ENCODE measurements at places on chromosomes 7 and 10. TPM values are rescaled to one million over a fixed set of nuclear protein-coding genes. Genes with fewer than 3 reads are reported as not detected.

- no peak overlapping the region for H3K4me3 ChIP-seq
- H3K27me3 ChIP-seq, result no peaks in the 10 kb centered on the region
- H3K27ac ChIP-seq, result no peak overlapping the region
- no peak for DNase-seq
- no peaks in the 10 kb centered on the region for H3K36me3 ChIP-seq
Measured at GRCh38 chr7:97167176-97167575, 49.7 kb downstream of the SDHAF3 start.

GRCh38 chr7:44387389-44387788, 62.0 kb upstream of the CAMK2B start:
- H3K27me3 ChIP-seq, result no peaks in the 10 kb centered on the region
- DNase-seq, result no peak
- no peak overlapping the region for H3K27ac ChIP-seq
- H3K36me3 ChIP-seq, result peaks cover 87% of the 10 kb centered on the region
- no peak overlapping the region for H3K4me3 ChIP-seq

GRCh38 chr7:29871787-29872398, 65.6 kb downstream of the WIPF3 start:
- H3K27ac ChIP-seq, result no peak overlapping the region
- no peak for DNase-seq
- H3K4me3 ChIP-seq, result no peak overlapping the region
- no peaks in the 10 kb centered on the region for H3K36me3 ChIP-seq
- H3K4me1 ChIP-seq, result peaks cover 3% of the 10 kb centered on the region

DNA sequence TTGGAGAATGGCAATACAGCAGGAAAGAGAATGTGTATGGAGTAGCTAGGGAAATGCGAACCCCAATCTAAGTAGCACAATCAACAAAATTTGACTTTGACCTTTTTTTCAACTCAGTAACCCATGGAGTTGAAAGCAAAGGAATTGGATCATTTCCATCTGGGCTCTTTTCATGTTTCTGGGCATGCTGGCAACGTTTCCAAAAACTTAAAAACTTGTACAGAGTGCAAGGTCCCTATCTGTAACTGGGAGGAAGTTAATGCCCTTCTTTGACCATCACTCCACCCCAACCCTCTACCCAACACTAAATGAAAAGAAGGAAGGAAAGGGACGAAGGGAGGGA, 1.3 kb upstream of the HIBADH start:
- H3K27ac ChIP-seq, result no peak overlapping the region
- H3K36me3 ChIP-seq, result peaks cover 3% of the 10 kb centered on the region
- H3K27me3 ChIP-seq, result no peaks in the 10 kb centered on the region
- peaks cover 6% of the 10 kb centered on the region for H3K4me1 ChIP-seq
- no peak for DNase-seq
- no peak overlapping the region for H3K4me3 ChIP-seq

PDGFA gene
- polyA plus RNA-seq, result 13.5 TPM

DNA sequence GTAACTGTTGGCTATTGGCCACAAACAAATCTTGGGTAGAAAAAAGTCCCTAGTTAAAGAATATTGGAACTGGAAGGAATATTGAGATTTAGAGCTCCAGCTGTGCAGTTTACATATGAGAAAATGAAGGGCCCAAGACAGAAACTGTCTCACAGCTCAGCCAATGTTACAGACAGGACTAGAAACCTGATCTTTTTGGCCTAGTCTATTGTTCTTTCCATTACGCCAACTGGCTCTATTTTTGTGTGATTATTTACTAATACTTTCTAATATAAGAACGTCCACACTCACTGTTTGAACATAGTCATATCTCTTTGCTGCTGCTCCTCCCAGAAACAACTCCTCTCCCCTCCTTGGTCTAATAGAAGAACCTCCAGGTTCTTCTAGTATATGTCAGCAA, 1.2 kb downstream of the WEE2 start:
- H3K4me1 ChIP-seq, result no peaks in the 10 kb centered on the region
- H3K4me3 ChIP-seq, result no peak overlapping the region
- peaks cover 4% of the 10 kb centered on the region for H3K36me3 ChIP-seq
- H3K27me3 ChIP-seq, result no peaks in the 10 kb centered on the region
- no peak overlapping the region for H3K27ac ChIP-seq

FANK1 gene
- polyA plus RNA-seq, result 13.6 TPM

RAMP3 gene
- not detected for polyA plus RNA-seq
